ENCODE measurements at places on chromosomes 2 and 18. TPM values are rescaled to one million over a fixed set of nuclear protein-coding genes. Genes with fewer than 3 reads are reported as not detected.

DNA sequence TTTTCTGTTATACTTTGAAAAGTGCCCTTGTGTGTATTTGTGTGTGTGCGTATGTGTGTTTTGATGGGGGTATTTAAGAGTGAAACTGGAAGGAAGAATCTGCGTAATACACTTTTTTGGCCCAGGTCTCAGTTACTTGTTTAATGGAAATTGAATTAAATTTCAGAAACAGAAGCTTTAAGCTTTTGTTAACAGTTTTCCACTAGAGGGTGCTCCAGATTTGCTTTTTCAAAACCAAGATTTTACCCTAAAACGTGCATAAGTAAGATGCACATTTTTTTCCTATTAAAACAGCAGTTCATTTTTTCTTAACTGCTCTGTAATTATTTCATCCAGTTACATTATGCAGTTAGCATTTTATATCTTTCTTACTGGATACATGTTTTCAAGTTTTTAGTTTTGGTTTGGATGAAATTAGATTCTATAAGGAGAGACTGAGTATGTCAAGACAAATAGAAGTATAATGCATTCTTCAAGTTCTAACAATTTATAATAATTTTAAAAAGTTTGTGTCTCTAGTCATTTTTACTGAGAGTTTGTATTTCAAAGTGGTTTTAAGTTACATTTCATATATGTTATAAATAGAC lies 97.2 kb downstream of the PIK3C3 start:
- DNase-seq, result peak; percentile 28
- peak overlapping the region; percentile 44 for H3K27ac ChIP-seq
- no peaks in the 10 kb centered on the region for H3K27me3 ChIP-seq
- peaks cover 7% of the 10 kb centered on the region for H3K4me1 ChIP-seq

DNA sequence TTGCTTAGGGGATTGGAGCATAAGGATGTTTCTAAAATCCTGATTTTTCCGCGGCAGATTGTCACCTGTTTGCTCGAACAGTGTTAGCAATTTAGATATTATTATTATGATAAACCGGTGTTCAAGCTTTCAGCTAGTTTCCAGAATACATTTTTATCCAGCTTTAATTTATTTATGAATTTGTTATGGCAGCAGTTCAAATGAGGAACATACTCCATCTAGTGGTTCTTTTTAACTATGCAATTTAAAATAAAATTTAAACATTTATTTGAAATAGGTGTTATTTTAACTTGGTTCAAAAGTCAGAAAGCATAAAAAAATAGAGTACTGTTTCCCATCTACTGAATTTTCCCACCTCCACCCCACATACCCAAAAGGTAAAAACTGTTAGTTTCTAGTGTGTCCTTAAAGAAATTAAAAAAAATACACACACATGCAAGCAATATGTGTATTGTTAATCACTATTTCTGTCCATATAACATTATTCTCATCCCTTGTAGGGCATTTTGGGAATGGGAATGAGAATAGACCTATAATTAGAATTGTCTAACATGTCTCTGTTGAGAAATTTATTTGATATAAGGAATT lies 23.2 kb downstream of the ACOXL start:
- peak; percentile 21 for DNase-seq
- H3K27me3 ChIP-seq, result peaks cover 4% of the 10 kb centered on the region
- H3K36me3 ChIP-seq, result no peaks in the 10 kb centered on the region

DNA sequence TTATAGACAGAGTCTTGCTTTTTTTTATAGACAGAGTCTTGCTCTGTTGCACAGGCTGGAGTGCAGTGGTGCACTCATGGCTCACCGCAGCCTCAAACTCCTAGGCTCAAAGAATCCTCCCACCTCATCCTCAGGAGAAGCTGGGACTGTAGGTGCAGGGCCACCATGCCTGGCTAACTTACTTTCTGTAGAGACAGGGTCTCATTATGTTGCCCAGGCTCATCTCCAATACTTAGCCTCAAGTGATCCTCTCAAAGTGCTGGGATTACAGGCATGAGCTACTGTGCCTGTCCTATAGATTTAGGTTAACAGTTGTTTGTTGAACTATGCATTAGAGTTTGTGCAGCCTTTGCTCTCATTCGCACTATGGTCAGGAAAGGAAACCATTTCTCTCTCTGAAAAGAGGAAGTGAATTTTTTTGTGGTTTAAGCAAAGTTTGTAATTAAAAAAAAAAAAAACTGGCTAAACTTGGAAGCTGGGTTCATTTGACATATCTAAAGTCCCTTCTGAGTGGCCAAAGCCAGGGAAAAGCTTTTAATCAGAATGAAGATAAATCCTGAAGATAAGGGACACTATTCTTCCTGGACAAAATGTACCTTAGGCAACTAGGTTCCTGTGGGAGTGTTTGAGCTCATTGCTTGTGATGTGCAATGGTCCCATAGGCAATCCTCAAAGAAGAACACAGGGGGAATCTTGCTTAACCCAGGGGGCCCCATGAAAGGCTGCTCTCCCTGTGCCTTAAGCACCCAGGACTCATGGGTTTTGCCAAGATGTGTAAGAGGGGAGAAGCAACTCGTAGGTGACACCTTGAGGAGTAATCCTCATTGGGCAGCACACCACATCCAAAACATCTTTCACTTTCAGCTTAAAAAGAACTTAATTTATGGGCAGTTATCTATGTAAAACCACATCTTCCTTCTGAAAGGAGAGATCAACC lies 201.7 kb downstream of the MREG start:
- no peaks in the 10 kb centered on the region for H3K4me1 ChIP-seq
- no peak for DNase-seq
- H3K27ac ChIP-seq, result no peak overlapping the region
- H3K36me3 ChIP-seq, result no peaks in the 10 kb centered on the region

DNA sequence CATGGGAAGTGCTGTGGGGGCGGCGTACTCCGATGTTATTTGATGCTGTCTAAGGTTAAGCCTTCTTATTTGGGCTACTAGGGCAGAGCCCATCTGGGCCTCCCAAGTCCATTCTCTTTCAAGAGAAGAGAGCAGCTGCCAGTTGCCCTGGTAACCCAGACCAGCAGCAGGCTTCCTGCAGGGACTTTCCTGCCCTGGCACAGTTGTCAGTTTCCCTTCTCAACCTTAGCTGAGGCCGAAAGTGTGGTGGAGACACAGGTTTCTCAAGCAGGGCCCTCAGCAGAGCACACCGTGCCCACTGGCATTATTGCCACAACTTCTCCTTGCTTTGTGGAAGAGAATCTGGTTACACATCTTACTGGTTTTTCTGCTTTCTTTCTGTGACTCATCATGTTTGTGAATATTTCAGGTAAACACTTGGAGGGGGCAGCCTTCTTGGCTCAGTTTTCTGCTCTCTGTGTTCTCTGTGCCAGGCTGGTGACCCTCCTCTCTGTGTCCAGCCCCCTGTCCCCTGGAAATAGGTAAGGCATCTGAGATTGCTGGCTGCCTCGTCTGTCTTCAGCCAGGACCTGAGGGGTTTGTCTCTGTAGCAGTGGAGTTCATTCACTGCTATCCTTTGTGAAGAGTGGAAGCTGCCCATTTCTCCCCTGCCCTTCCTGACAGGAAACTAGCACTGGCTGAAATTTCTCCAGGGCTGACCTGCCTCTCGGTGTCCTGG lies 111.0 kb downstream of the B3GNT2 start:
- H3K4me3 ChIP-seq, result no peak overlapping the region
- no peaks in the 10 kb centered on the region for H3K36me3 ChIP-seq
- no peak for DNase-seq
- no peak overlapping the region for H3K27ac ChIP-seq

DNA sequence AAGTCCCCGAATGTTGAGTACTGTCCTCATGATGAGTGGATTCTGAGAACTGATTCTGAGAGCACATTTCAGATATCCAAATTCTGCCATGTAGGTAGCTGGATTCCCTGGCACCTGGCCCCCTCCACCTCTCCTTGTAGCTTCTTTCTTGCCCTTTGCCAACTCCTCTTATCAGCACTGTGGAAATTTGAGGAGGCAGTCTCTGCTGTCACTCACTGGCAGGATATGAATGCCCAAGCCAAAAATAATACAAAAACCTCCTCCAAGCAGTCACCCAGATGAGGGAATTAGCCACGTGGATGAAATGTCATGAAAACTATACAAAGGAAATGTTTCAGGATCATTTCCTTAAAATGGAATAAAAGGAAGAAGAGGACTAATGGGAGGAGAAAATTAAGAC lies 276.8 kb downstream of the SETBP1 start:
- H3K27ac ChIP-seq, result no peak overlapping the region
- DNase-seq, result no peak
- H3K27me3 ChIP-seq, result no peaks in the 10 kb centered on the region
- no peak overlapping the region for H3K4me3 ChIP-seq
- no peaks in the 10 kb centered on the region for H3K36me3 ChIP-seq

- no peaks in the 10 kb centered on the region for H3K36me3 ChIP-seq
- H3K4me3 ChIP-seq, result no peak overlapping the region
- H3K27ac ChIP-seq, result no peak overlapping the region
- DNase-seq, result no peak
- H3K27me3 ChIP-seq, result no peaks in the 10 kb centered on the region
- no peaks in the 10 kb centered on the region for H3K4me1 ChIP-seq
Measured at GRCh38 chr2:236001166-236001828, 166.9 kb downstream of the GBX2 start.

The FABP1 gene
- not detected for total RNA-seq

The GAL3ST2 gene
- 5.3 TPM for total RNA-seq

The DNAH7 gene
- total RNA-seq, result 0.95 TPM

The GALNT14 gene
- 9.7 TPM for total RNA-seq
